Activated CD4-positive, CD25-positive, alpha-beta regulatory T cell treated with anti-CD3 and anti-CD28 coated beads, Interleukin-2, amount 50 U/mL, for 72 hours (primary cell): ENCODE measurements at places on chromosomes 3 and 15.
A peak's percentile ranks its signal among the peaks of the same experiment; 100 is the strongest.

DNA sequence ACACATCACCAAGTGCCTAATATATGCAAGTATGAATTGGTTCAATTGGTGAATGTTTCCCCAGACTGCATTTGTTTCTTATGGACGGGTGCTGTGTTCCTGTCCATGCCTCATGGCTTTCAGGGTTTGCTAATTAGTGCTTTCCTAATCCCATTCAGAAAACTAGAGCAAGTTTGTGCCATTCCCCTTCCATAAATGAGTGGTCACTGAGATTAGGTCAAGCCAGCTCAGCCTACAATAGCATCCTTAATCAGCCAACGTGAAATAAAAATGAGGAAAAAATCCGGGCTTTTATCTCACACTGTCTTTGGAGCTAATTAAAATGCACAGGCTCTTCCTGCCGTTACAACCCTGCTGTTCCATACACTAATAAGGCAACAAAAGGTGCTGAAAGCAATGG is 788.8 kb downstream of the ROBO1 start:
- DNase-seq, result no peak

DNA sequence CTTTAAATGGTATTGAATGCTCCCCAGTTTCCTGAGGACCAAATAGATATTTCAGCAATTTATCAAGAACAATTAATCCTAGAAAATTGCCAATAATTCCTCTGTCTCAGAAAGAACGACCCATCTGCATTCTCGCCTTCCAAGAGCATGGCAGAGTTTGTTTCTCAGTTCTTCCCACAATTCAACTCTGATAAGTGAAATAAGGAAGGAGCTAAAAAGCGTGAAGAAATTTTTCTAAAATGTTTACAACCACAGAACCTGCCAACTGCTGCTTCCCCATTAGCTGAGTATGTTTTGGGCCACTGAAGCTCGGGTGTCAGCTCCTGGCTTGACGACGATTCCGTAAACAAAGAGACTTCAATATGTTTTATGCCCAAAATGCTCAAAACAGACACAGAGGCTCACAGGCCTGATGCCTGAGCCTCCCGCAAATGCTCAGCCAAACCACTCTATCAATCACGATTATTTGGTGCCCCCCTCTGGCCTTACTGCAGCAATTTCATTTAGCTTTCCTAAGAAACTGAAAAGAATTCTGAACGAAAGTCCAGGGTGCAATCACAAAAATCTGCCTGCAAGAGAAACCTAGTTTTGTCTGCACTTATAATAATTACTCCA is 259.2 kb upstream of the CCDC54 start:
- DNase-seq, result no peak

DNA sequence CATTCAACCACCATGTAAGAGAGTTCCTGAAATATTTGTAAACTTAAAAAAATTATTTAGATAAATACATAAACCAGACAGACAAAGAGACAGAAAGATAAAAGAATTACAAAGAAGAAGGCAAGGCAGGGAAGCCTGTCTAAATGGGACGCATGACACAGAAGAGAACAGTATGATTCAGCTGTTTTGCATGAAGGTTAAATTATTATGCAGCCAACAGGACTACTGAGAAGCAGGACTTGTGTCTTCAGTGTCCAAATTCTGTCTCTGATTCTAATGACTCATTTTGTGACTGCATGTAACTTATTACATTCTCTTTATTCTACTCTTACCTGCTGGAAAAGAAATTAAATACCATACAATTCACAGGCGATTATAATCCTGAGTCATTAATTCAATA is 340.4 kb upstream of the KCNMB2 start:
- DNase-seq, result no peak

- DNase-seq, result no peak
These were observed 23.7 kb downstream of the TCF12 start for GRCh38 chr15:56942118-56942517.

- peak; percentile 31 for DNase-seq
These were observed 9.8 kb downstream of the ISG20 start for GRCh38 chr15:88648357-88649214.

DNA sequence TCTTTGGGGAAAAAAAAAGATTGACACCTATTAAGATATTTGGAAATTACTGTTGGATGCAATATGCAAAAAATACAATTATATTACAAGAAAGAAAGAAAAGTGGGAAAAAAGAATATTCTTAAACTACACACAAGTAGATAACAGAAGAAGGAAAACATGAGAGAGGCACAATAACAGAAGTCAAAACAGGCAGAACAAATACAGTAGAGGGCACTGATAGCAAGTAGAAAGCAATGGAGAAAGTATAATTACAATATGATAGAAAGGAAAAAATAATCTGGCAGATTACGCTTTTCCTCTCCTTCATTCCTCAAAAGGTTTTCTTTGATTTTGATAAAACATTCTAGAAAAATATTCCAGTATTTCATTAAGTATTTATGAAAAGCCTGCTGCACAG is 72.1 kb downstream of the ADAM10 start:
- no peak for DNase-seq

DNA sequence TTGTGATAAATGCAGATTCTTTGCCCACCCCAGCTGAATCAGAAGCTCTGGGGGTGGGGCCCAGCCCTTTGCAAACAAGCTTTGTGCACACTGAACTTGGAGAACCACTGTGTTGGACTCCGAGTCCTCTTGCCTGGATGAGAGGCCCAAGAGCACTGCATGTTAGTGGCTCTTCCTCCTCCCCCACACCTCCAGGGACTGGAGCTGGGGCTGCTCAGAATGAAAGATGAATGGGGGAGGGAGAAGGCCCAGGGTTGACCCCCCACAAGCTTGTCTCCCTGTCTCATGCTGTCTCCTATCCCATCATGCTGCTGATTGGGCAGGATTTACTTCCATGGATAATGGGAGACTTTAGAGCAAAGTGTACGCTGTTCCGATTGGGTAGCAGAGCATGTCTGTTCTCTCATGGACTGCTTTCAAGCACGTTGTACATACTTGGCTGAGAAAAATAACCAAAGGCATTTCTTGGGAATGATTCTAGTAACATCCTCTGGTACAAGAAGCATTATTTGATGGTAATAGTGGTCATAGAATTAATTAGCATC is 99.6 kb downstream of the PGPEP1L start:
- no peak for DNase-seq

- no peak for DNase-seq
These were observed 196.7 kb upstream of the TPRG1 start for GRCh38 chr3:188974856-188975599.
